ENCODE measurements at places on chromosomes 12 and 14.
A peak's percentile ranks its signal among the peaks of the same experiment; 100 is the strongest.

- DNase-seq, result peak; percentile 78
Measured at GRCh38 chr12:40226705-40227104, 1.9 kb downstream of the LRRK2 start.

DNA sequence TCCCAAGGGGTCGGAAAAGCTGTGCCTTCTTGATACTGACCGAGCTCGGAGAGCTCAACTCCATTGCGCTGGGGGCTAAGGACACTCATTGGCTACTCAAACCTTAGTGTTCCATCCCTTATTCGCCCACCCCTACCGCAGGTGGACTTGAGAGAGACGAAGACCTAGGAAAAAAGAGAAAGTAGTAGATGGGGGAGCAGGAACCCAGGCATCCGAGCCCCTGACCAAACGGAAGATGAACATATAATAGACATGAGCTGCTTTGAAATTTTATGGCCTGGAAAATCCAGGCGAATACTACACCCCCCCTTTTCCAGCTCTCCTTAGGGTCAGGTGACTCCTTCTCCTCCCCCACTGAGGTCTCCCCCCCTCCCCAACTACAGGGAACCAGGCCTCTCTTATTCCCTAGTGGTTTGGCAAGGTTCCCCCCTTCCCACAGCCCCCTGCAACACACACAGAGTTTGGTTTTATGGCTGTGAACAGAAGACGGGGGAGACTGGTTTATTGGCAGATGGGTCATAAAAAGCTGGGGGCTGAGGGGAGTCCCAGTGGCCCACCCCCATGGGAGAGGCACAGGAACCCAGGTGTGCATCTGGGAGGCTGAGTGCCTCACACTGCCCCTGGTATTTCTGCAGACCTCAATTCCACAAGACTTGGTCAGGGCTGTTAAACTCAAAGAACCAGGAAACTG, 1.6 kb downstream of the GDF11 start:
- no peak for DNase-seq

DNA sequence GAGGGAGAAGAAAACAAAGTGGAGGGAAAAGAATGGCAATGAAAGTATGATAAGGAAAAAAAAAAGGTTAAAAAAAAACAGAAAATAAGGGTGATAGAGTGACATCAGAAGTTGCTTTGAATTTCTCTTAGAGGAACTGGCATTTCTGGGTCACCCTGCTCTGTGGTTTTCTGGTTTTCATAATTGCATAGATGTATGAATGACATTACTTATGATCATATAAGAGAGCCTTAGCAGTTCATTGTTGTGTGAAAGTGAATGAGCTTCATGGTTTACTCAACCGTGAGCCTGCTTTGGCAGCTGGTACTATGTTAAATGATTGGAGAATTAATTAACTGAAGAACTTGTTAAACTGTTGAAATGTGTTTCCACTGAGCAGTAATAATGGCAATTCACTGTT, 336.4 kb upstream of the FBXO33 start:
- no peak for DNase-seq

DNA sequence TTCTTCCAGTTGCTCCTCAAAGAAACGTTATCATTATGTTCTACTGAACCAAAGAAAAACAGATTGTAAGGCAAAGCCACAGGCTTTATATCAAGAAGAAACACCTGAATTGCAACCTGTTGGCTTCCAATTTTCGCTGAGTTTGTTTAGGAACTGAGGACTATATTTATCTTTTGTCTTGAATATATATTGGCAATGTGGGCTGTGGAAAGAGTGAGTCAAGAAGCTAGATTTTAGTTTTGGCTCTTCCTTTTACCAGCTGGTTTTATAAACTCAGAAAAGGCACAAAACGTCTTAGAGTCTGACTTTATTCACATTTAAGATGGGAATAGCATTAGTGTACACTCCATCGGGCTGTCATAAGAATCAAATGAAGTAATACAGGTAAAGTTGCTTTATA, 10.4 kb upstream of the PTHLH start:
- DNase-seq, result no peak

- DNase-seq, result no peak
Measured at GRCh38 chr12:24021164-24021502, 71.7 kb upstream of the SOX5 start.

GRCh38 chr12:111451649-111452129, 46.0 kb downstream of the SH2B3 start:
- peak; percentile 71 for DNase-seq

GRCh38 chr12:62372825-62373224, 93.8 kb upstream of the MON2 start:
- peak; percentile 18 for DNase-seq

GRCh38 chr14:43786066-43786762, 720.9 kb downstream of the FSCB start:
- DNase-seq, result no peak

- no peak for DNase-seq
Measured at GRCh38 chr14:35412272-35413056, 7.9 kb upstream of the NFKBIA start.

- peak; percentile 37 for DNase-seq
Measured at GRCh38 chr14:23300687-23301223, 1.9 kb downstream of the PPP1R3E start.

DNA sequence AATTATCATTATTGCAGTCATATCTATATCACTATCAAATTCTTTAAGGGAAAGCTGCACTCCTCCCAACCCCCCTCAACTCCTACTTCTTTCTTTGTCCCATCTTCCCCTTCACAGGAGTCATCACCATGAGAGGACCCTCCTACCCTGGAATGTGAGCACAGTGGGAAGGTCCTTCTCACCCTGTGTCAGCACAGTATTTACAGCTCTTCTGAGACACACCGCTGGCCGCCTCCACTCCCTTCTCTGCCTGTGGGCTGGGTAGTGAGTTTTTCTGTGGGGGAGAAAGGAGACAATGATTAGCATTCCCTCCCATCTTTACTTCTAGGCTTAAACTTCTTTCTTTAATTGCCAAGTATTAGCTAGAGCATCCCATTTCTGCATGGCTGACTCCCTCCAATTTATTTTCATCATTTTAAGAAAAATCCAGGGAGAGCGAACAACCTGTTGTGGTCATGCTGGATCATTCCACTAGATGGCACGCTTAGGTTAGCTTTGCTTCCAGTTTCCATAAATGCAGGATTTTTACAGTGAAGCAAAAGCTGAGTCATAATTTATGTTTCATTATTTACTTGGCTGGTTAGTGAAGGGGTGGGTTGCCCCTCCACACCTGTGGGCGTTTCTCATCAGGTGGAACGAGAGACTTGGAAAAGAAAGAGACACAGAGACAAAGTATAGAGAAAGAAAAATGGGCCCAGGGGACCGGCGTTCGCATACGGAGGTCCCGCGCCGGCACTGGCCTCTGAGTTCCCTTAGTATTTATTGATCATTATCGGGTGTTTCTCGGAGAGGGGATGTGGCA, 188.5 kb downstream of the ALX1 start:
- peak; percentile 72 for DNase-seq

DNA sequence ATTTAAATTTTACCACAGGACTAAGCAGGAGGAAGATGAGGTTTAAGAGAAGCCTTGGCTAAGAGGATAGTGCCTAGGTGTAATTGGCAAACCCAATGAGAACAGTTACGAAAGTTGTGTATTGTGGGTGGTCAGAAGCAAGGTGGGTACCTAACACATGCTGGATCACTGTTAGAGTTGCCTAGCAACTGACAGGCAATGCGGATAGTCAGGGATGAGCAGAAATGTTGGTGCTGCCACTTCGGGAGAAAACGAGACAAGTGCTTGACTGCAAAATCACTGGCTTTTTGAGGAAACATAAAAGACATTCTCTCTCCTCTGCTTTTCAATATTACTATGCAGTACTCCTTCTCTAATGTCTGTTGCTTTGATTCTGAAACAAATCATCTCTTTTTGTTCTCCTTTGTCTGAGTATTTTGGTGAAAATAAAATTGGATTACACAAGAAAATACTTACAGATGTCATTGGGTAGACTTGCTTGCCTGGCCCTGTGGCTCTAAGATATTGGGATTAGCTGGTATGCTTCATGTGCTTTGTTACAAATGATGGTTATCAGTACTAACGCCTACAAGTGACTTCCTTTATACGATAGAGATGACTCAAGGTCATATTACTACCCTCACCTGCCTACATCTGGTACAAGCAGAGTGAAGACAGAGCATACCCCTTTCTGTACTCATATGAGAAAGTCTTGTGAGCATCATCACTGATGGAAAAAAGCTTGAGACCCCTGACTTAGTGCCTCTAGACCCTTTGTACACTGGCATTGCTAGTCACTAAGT, 48.0 kb downstream of the TDP1 start:
- DNase-seq, result no peak

- peak; percentile 13 for DNase-seq
Measured at GRCh38 chr14:66293533-66294105, 192.6 kb upstream of the CCDC196 start.

GRCh38 chr14:30855345-30856037, 18.9 kb upstream of the COCH start:
- DNase-seq, result peak; percentile 51

- no peak for DNase-seq
Measured at GRCh38 chr12:45591635-45592034, 137.9 kb upstream of the ARID2 start.
